Activated T-helper 2 cell treated with anti-CD3 and anti-CD28 coated beads, Interferon-gamma antibody, Interleukin-2, Interleukin-4, amounts not matched to agents 10 μg/mL and 5 μg/mL and 100 μg/mL, durations not matched to agents 14 hours and 24 hours and 36 hours (primary cell): ENCODE measurements at places on chromosomes 2 and 18. TPM values are rescaled to one million over a fixed set of nuclear protein-coding genes. Genes with fewer than 3 reads are reported as not detected.

The RNF25 gene
- total RNA-seq: 21.6 and 25.8 TPM in 2 replicates

The DSC3 gene
- total RNA-seq: not detected in 2 replicates

The ADD2 gene
- total RNA-seq: 3.1 and 3.2 TPM in 2 replicates

The KCTD18 gene
- total RNA-seq: 12.3 and 14.1 TPM in 2 replicates

The FAP gene
- not detected in 2 replicates for total RNA-seq

The SCYGR4 gene
- total RNA-seq: not detected in 2 replicates

The C2orf78 gene
- not detected in 2 replicates for total RNA-seq

The VAMP8 gene
- total RNA-seq: 99.7 and 101 TPM in 2 replicates

The UGT1A9 gene
- not detected in 2 replicates for total RNA-seq

The KLHL41 gene
- total RNA-seq: 0.14 TPM in 1 of 2 replicates, not detected in the other

The HOXD13 gene
- total RNA-seq: not detected in 2 replicates

The G6PC2 gene
- not detected in 2 replicates for total RNA-seq

The UGT1A5 gene
- not detected in 2 replicates for total RNA-seq

The TBR1 gene
- total RNA-seq: 0.02 TPM in 1 of 2 replicates, not detected in the other

The CFAP65 gene
- not detected in 2 replicates for total RNA-seq

The FOXD4L1 gene
- total RNA-seq: 0.14 and 0.30 TPM in 2 replicates

The CRYGD gene
- not detected in 2 replicates for total RNA-seq

The EVA1A gene
- total RNA-seq: not detected in 2 replicates

The ZNF396 gene
- total RNA-seq: 0.25 and 0.32 TPM in 2 replicates

The GNAL gene
- 0.14 and 0.52 TPM in 2 replicates for total RNA-seq

The GPBAR1 gene
- total RNA-seq: 0.41 and 0.87 TPM in 2 replicates

The PAIP2B gene
- 0.84 and 0.94 TPM in 2 replicates for total RNA-seq

The SERPINB7 gene
- not detected in 2 replicates for total RNA-seq

The PECR gene
- total RNA-seq: 11.5 and 15.2 TPM in 2 replicates

The ADAM23 gene
- 0.23 and 0.25 TPM in 2 replicates for total RNA-seq

The WDR35 gene
- 7.5 and 7.6 TPM in 2 replicates for total RNA-seq
